ENCODE measurements at places on chromosomes 16 and 17.

DNA sequence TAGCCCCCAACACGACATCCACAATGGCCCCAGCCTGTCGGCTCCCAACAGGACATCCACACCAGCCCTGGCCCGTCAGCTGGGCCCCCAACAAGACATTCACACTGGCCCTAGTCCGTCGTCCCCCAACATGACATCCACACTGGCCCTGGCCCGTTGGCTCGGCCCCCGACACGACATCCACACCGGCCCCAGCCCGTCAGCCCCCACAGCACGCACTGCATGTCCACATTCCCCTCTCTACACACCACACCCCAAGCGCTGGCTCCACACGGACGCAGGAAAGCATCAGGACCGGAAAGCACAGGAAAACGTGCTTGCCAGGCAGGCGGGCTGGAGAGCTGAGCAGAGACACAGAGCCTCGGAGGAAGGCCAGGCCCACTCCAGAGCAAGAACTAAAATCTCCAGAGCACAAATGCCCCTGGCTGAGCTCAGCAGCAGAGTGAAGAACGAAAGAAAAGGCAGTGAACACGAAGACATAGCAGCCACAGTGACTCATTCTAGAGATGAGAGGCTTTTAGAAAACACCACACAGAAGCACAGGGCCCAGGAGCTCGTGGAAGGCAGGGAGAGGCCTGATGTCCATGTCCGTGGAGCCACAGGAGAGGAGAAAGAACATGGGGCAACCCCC is 50.6 kb downstream of the LMF1 start:
- DNase-seq, result no peak

- no peak for DNase-seq
Observed at GRCh38 chr16:87930456-87930855, 5.9 kb downstream of the CA5A start.

- no peak for DNase-seq
Observed at GRCh38 chr17:8141045-8141444, 11.2 kb downstream of the PER1 start.

GRCh38 chr16:30112197-30113030 is 923 bp downstream of the GDPD3 start:
- DNase-seq, result peak; percentile 17

GRCh38 chr16:87100306-87101058 is 216.7 kb downstream of the C16orf95 start:
- DNase-seq, result no peak

DNA sequence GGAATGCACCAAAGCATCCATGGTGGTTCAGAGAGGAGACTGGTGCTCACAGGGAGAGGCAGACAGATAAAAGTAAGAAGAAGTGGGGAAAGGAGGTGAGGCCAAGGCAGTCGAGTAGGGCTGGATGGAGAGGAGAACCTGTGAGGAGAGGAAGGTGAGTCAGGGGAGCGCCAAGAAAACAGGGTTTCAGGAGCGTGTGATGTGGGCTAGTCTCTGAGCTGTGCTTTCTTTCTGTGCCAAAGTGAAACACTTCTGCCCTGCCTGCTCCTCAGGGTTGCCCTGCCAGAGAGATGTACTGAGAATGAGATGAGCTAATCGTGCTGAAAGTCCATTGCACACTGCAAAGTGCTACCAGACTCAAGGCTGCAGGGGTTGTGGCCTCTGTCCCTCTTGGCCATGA is 310.7 kb upstream of the CCL2 start:
- no peak for DNase-seq

DNA sequence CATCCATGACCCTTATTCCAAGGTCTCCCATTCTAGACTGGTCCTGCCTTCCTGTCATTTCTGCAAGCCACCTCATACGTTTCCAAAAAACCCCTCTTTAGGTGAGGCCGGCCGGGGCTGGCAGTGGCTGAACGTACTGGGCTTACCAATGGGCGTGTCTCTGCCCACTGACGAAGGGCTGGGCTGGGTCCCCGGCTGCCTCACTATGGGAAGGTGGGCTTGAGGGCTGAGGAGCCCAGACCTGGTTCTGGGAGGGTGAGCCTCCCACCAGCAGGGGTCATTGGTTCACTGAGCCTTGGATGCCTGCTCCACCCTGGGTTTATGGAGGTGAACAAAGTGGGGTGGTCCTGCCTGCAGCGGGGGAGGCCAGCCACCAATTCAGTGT is 19.9 kb downstream of the KDM8 start:
- no peak for DNase-seq

DNA sequence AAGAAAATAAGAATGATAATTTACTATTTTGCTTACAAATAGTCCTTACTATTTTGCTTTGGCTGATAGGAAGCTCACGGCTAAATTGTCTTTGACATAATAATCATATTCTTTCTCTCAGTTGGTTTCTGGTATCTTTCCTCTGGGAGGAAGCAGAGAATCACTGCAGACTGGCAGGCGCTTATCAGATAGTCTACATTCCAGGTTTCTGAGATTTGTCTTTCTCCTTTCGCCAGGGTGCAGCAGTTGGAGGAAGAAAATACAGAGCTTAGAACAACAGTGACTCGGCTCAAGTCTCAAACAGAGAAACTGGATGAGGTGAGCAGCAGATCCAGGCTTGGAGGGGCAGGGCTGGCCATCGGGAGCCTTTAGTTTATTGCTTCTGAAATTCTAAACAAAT is 136.1 kb downstream of the RAB11FIP4 start:
- DNase-seq, result no peak

GRCh38 chr17:57589151-57590034 is 155.7 kb downstream of the CCDC182 start:
- no peak for DNase-seq

GRCh38 chr17:57369509-57369945 is 113.2 kb downstream of the MSI2 start:
- DNase-seq, result no peak

- no peak for DNase-seq
Observed at GRCh38 chr17:37787055-37787757, 42.3 kb upstream of the HNF1B start.

- no peak for DNase-seq
Observed at GRCh38 chr17:43570518-43570928, 24.4 kb upstream of the ETV4 start.

GRCh38 chr17:55735731-55736405 is 13.2 kb upstream of the TMEM100 start:
- DNase-seq, result no peak

DNA sequence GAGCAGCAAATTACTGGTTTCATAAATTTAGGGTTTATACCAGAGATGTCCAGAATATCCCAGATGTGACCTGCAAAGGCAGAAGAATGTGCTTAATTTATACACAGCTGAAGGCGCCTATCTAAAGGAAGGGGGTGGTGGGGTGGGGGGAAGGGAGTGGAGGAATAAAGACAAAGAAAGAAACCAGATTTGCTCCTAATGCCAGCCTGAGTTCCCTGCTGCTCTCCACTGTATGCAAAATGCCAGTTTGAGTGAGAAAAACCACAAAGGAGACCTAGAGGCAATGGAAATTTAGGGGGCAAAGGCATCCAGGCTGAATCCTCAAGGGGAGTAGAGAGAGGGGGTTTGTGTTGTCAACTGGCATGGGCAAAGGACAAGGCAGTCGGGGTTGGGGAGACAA is 161.5 kb upstream of the TOX3 start:
- peak; percentile 34 for DNase-seq

GRCh38 chr17:32265192-32265923 is at the start of gene RHBDL3:
Gene RHBDL3 (plus strand): TSS chr17:32265832. CDS start chr17:32266190, 358 bp downstream.
- peak; percentile 65 for DNase-seq

GRCh38 chr16:54585094-54585997 is 298.8 kb upstream of the IRX3 start:
- DNase-seq, result no peak

GRCh38 chr17:38451840-38452529 is 23.7 kb downstream of the ARHGAP23 start:
- DNase-seq, result peak; percentile 48

DNA sequence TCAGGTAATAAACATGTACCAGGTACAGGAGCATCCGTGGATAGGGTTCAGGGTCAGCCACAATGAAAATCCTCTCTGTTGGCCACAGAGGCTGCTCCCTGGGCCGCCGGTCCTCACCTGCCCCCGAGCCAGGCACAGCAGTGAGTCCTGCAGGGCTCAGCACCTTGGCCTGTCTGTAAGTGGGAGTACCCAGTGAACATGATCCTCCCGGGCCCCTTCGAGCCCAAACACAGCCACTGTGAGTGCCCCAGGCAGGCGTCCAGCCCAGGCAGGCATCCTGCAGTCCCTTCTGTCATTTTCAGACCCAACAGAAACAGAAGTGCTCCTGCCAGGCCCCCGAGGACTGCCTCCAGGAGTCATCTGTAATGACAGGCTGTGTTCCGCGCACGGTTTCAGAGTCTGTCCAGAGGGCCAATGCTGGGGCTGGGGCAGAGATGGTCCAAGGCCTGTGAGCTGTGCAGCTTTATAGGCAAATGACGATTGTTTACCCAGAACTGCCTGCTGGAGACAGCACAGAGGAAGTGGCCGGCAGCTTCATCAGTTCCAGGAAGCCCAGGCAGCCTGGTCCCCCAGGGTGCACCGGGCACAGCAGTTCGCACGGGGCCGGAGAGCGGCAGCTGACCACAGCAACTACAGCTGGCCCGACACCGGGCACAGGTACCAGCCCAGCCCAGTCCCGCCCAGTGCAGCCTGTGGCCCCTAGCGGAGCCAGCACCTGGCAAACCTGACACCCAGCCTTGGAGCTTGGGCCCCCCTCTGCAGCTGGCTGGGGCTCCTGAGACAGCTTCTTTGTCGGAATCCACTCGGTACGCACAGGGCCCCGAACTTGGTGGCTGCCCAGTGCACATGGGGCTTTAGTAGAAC is 13.2 kb downstream of the SLC7A5 start:
- DNase-seq, result peak; percentile 43

GRCh38 chr17:48927978-48928745 is 16.5 kb downstream of the SNF8 start:
- DNase-seq, result no peak

GRCh38 chr16:8730335-8730915 is 56.0 kb downstream of the ABAT start:
- DNase-seq, result no peak

- no peak for DNase-seq
Observed at GRCh38 chr17:77756028-77756427, 202.5 kb upstream of the TNRC6C start.

GRCh38 chr16:11349599-11350276 is 4.5 kb downstream of the RMI2 start:
- DNase-seq, result no peak

GRCh38 chr17:39757176-39757662 is 19.5 kb downstream of the GRB7 start:
- DNase-seq, result no peak

GRCh38 chr17:48603959-48604769 is 622 bp downstream of the HOXB6 start:
- no peak for DNase-seq
